NCI-H1417 (cell line): ENCODE measurements at places on chromosomes 3 and 15.

GRCh38 chr3:128348805-128349531, 117.7 kb downstream of the DNAJB8 start:
- no peak for DNase-seq

- no peak for DNase-seq
Measured at GRCh38 chr15:82298520-82298919, 35.9 kb downstream of the SAXO2 start.

DNA sequence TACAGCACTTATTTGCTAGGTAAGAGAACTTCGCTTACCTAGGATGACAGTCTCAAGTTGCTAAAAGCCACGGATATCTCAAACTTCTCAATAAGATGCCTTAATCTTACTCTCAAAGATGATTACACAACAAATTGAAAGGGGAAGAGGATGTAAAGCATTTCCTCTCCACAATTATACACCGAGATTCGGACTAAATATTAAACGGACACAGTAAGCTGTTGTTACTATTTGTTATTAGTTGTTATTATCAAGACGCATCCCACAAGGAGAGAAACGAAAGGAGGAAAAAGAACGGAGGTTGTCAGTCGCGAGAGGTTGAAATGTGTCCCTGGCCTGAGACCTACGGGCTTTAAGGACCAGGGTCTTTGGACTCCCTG, 660 bp downstream of the ZNF106 start:
- no peak for DNase-seq

DNA sequence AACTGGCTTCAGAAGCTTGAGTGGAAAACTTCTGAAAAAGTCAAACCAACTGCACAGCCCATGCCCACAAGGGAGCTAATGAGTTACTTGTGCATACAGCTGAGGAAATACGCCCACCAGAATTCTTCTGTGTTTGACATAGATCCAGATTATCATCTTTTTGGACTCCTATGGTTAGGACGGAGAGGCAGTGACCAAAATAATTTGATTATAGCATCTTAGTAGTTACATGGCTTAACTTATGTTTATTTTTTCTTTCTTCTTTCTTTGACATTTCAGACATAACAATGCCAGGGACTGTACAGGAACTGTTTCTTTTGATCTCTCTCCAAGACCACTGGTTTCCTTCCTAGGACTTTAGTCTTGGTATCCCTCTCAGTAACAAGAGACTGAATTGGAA, 246.1 kb upstream of the RASGRP1 start:
- no peak for DNase-seq

DNA sequence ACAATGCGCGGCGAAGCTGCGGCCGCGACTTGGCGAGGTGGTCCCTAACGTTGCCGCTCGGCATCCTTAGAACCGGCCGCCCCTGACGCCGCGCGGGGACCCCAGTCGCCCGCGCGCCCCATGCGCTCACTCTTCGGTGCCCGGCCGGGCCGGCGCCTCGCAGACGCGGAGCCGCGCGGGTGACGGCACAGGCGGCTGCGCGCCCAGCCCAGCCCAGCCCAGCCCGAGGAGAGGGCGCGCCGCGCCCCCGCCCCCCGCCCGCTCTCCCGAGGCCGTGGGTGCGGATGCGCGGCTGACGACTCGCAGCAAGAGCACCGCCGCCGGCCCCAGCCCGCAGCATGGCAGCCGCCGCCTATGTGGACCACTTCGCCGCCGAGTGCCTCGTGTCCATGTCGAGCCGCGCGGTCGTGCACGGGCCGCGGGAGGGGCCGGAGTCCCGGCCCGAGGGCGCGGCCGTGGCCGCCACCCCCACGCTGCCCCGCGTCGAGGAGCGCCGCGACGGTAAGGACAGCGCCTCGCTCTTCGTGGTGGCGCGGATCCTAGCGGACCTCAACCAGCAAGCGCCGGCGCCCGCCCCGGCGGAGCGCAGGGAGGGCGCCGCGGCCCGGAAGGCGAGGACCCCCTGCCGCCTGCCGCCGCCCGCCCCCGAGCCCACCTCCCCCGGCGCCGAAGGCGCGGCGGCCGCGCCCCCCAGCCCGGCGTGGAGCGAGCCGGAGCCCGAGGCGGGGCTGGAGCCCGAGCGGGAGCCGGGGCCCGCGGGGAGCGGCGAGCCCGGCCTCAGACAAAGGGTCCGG, 437 bp downstream of the KLF13 start:
- peak; percentile 98 for DNase-seq
